OCI-LY7 (cell line): ENCODE measurements at places on chromosomes 6 and 20.

GRCh38 chr6:33292996-33293682 is 3.7 kb downstream of the PFDN6 start:
- no peak for DNase-seq

DNA sequence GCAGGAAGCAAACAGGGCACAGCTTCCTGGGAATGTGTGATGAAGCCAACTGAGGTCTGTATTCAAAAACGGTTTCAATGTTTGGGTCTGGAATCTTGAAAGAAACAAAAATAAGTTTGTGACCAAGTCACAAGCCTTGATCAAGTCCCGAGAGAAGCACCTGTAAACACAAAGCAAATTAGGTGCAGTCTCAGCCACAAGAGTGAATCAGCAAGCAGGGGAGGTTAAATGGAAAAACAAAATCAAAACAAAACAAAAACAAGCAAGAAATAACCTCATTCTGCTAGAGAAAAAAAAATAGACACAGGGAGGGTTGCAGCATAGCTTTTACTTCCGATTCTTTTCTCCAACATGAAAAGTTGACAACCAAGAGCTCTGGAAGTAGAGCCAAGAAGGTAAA is 201.7 kb downstream of the CLIC5 start:
- no peak for DNase-seq

DNA sequence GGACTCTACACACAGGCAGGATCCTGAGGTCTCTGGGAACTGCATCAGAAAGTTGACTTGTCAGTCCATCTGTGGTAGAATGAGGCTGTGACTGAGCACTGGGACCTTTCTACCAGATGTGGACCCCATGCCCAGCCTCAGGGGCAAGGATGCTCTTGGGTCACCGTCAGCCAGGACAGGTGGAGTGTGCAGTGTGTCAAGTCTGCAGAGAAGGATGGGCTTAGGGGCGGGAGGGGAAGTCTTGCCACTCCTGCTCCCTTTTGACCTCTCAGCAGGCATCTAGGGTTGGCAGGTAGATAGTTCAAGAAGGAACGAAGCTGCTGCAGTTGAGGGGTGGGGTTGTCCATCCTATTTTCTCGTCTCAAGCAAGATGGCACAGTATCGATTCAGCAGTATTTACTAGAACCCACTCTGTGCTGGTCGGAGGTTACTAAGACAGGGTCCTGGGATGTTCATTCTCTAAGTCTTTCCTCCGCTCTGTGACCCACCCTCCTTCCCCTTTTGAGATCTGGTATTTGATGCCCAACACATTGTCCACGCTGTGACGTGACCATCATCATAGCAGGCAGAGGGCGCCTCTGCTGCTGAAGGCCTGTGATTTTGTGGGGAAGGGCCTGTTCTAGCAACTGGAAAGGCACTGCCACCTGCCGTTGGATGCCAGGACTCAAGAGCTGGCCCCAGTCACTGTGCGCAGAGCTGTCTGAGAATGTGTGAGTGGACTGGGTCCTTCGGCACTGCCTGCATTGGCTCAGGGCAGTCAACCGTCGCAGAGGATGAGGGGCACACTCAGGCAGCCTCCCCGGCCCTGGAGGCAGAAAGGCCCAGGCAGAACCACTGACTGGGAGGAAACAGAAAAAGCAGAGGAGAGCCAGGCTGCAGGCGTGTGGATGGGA is 23.2 kb downstream of the RBCK1 start:
- peak; percentile 83 for DNase-seq

- peak; percentile 84 for DNase-seq
These were observed 83.1 kb downstream of the IRF4 start for GRCh38 chr6:474453-475185.

- no peak for DNase-seq
These were observed 11.7 kb downstream of the SFT2D1 start for GRCh38 chr6:166330612-166331011.

DNA sequence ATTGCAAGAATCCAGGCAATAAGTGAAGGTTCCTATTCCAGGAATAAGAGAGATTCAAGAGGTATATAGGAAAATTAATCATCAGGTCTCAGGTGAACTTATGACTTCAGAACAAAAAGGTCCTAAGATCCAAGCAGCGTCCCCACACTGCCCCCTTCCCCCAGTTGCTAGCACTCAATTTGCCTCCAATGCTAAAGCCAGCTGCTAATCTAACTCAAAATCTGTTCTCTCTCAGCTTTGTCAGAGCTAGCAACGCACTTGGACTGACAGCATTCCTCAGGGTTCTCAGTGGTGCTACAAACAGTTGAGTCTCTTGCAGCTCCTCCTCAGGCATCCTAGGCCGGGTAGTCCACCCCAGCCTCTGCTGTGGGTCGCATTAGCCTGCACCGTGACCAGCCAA is 148.3 kb downstream of the RFX6 start:
- no peak for DNase-seq

DNA sequence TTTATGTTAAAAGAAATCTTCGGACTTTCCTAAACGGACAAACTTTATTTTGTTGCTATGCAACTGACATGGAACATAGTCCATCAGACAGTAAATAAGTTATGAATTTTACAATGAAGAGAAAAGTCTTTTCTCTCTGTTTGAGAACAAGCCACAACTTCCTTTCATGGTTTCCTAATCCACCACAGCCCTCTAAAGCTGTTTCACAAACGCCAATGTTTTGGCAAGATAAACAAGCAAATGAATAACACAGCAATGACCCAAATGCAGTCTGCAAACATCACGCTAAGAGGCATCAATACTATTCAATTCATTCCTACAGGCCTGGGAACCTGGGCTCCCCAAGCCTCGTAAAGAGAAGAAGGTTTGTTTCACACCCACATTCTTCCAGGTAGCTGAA is 60.4 kb downstream of the HAO1 start:
- DNase-seq, result no peak

GRCh38 chr20:61053889-61054288 is 198.2 kb upstream of the CDH4 start:
- DNase-seq, result no peak

- DNase-seq, result no peak
These were observed 22.3 kb downstream of the CAPN11 start for GRCh38 chr6:44180886-44181285.

- no peak for DNase-seq
These were observed 468.3 kb downstream of the CDC5L start for GRCh38 chr6:44855562-44856411.

DNA sequence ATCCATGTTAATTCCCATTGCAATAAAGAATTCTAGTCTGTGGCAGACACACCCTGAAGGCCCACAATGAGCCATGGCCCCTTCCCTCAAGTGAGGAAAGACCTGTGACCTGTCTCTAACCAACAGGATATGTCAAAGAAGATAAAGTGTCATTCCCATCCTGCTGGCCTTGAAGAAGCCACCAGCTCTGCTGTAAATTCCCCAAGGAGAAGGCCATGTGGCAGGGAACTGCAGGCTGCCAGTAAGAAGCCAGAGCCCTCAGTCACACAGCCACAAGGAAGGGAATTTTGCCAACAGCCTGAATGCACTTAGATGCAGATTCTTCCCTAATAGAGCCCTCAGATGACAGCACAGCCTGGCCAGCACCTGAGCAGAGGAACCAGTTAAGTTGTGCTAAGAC is 24.8 kb downstream of the VIP start:
- DNase-seq, result no peak

DNA sequence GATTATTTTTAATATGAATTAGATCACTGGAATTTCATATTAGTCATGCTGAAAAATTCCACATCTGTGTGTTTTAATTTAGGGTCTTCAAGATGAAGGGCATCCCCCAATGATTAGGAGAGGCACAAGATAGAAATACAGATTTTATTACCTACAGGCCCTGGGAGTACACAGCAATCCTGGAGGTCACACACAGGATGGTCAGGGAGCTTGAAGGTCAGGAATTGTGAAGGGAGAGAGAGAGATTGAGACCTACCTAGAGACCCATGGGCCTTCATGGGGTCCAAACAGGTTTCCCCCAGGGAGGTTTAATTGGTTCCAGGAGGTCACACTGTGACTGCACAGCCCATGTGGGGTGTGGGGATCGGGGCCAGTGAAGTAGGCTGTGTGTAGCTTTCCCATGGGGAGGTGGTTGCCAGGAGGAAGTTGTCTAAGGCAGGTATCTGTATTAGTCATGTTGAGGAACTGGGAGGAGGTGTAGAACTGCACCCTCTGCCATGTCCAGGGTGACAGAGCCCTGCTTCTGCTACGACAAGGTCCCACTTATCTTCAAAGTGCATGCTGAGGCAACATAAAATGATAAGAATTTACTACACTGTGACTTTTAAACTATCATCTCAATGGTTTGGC is 18.3 kb downstream of the SNX9 start:
- no peak for DNase-seq
